ENCODE measurements at places on chromosomes 2 and 18.

- DNase-seq, result no peak
These were observed 2092.7 kb upstream of the PIK3C3 start for GRCh38 chr18:39862341-39862740.

DNA sequence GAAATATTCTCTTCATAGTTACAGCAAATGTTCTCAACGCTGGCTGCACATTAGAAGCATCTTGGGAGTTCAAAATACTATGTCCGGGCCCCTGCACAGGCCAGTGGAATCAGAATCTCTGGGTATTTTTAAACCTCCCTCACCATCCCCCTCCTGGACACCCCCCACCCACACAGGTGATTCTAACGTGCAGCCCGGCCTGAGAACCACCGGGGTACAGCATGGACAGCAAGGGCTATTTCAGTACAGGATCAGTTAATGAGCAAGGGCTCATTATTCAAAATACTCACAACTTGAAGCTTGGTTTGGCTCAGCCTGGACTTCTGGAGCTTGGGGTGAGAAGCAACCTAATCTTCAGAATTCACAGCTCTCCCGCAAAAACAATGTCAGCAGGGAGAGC is 31.4 kb downstream of the INO80C start:
- DNase-seq, result no peak

GRCh38 chr2:113167115-113167932 is 6.4 kb upstream of the PSD4 start:
- no peak for DNase-seq

DNA sequence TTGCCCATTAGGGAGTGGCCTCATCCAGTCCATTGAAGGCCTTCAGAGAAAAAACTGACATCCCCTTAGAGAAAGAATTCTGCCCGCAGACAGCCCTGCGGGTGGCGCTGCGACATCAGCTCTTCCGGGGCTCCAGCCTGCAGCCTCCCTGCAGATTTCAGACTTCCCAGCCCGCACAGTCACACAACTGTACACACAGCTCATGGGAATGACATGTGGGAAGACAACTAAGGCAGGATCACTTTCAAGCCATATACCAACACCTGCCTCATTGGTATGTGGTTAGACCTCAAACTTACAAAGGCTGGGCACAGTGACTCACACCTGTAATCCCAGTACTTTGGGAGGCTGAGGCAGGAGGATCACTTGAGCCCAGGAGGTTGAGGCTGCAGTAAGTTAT is 24.8 kb upstream of the TUBB6 start:
- no peak for DNase-seq

GRCh38 chr2:240440251-240440650 is 4.8 kb downstream of the GPC1 start:
- DNase-seq, result no peak

DNA sequence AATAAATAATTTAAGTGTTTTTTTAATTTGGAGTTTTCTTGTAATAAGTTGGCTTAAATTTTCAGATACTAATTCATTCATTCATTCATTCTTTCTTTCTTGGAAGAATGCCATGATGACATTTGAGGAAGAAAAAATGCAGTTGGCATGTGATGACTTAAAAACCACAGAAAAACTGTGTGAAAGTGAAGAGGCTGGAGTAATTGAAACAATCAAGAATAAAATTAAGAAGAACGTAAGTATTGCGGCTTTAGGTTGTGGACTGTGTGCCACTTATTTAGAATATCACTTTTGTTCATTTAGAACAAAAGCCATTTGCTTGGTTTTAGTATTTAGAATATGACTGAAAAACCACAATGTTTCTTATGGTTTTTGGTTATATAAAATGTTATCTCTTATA is 51.4 kb downstream of the TTC39C start:
- no peak for DNase-seq

DNA sequence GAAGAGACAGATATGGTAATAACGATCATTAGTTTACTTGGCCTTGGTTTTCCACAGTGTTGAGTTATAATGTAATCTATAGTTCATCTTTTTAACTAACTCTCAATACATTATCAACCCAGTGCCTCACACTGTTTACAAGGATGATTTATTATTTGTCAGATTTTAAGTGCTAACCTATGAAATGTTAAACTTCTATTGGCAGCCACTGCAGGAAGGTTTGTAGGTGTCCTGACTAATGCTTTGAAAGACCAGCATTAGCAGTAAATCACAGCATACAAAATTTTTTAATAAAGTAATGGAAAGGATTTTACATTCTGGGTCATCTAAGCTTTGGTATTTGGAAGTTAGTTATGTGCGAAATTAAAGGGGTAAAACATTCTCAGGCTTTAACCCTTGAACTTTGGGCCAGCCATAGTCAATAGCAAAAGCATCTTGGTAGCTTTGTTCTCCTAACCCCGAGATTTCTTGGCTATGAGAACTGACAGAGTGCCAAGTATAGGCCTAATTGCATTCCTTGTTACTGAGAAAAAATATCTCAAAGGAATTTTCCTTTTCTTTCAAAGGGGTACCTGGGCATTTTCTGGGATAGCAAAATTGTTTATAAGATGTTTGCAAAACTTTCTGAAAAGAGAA is 30.6 kb downstream of the SPATS2L start:
- no peak for DNase-seq

DNA sequence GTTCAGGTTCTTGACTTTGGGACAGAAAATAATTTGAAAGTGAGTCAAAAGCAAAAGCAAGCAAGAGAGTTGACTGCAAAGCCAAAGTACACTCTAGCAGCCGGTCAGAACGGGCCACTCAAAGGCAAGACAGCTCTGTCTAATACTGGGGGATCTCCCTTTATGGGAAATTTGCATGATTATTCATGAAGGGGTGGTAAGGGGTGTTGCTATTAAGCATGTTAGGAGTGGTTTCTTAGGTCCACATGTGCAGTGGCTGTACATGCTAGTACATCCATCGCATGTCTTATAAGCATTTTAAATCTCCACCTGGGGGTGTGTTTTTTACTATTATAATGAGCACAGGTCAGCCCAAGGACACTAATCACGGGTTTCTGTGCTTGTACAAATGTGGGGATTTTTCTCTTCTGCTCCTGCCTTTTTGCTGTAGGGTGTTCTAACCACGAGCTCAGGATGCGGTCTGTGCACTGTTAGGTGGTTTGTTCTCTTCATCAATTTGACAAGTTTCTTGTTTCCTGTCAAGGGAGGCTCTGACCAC is 60.2 kb upstream of the SPP2 start:
- no peak for DNase-seq

- no peak for DNase-seq
These were observed 366.7 kb downstream of the LRRTM4 start for GRCh38 chr2:77155511-77155910.

DNA sequence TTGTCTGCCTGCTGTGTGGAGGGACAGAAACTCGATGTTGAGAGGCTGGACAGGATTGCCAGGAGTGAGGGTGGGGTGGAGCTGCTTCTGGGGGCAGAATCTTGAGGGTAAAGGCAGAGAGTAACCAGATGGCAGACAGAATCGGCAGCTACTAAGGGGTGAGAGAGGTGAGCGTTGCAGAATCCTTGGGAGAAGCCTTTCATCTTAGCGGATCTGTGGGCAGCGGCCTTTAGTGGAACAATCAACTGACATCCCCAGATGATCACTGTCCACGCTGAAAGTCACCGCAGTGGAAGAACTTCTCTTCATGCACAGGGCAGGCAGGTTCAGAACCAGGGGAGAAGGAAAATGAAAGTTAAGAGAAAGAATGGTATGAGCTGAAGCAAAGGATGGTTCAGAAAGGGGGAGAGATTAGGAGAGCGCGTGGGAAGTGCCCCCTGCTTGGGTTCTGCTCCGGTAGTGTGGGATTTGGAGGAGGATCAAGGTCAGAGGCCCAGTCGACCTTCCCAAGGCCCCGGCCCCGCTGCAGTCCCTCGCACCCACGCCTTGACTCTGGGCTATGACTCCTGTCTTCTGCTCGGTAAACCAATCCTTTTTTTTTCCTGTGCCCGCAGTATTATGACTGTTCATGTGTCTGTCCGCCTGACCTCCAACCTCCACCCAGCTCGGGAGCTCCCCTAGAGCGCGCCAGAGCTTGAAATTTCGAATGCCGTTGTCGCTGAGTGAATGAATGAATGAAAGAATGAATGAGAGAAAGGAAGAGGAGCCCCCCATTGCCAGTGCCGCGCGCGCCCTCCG is 584 bp downstream of the BOLA3 start:
- DNase-seq, result no peak

- no peak for DNase-seq
These were observed 23.9 kb upstream of the CRACDL start for GRCh38 chr2:98959810-98960507.

DNA sequence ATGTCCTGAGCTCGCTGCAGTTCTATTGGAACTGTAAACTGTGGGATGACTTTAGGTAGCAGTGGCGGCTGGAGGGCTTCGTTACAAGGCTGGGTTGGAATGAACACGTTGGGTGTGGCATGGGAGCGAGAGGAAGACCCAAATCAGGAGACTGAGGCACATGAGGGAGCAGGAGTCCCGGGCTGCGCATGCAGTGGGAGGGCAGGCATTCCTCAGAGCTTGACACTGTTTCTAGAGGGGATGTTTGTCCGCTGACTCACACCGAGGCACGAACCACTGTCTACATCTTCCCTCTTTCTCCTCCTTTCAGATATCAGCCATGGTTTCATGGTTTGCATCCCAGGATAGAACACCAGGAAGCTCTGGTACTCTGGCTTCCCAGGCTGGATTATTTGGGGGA is 40.6 kb upstream of the LAMA1 start:
- DNase-seq, result no peak

- no peak for DNase-seq
These were observed 237.3 kb downstream of the CALCRL start for GRCh38 chr2:187210726-187211125.

DNA sequence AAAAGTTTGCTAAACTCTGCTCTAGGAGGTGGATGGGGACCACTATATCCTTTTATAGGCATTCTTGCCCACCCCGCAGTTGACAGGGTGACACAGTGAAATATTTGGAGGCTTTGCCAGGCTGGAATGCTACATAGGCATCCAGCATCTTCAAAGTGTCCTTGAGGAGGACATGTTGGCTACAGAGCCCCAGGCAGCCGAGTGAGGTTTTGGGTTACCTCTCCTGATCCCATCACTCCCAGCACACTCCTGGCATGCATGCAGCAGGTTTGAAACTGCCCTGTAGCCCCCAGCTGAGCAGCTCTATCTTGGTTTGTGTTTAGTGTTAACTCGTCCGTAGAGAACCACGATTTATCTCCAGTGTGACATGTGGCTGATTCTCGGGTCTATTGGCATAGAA is 7.3 kb downstream of the FOSL2 start:
- no peak for DNase-seq

DNA sequence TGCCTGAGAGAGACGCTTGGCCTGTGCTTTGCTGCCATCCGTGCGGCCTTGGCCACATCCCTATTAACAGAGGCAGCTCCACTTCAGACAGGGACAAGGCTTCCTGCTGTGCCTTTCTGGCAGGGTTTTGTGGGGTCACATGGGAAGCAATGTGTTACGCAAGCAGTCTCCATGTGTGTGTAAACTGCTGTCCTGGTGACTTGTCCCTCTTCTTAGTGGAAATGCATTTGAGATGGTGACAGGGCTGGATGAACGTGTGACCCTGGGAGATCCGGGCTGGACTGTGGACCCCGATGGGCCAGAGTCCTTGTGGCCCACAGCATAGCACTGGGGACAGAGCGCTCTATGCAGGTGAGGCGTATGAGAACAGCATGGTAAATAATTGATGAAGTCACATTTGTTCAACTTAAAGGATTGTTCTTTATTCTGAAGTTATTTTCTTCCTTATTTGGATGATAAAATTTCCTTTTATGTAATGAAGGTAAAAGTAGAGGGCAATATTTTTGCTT is 23.2 kb downstream of the ASB1 start:
- DNase-seq, result no peak

DNA sequence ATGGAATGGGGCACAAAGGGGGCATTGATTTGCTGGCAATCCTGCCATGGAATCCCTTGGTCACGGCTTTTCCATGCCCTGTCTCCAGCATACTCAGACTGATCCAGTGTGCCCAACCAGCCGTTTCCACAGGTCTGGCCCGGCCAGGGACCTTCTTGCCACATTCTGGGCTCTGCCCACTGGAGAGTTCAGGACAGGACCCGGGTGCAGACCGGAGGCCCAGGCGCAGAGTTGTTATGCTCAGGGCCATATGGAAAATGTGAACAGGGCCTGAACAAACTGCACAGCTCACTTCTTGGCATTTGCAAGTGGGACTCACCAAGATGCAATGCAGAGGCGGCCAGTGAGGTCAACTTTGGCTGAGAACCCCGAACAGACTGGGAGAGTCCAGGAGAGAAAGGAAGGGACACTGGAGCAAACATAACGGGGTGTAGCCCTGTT is 15.6 kb upstream of the ASAP2 start:
- no peak for DNase-seq

- DNase-seq, result no peak
These were observed 2.2 kb downstream of the RNU4ATAC start for GRCh38 chr2:121532894-121533293.

DNA sequence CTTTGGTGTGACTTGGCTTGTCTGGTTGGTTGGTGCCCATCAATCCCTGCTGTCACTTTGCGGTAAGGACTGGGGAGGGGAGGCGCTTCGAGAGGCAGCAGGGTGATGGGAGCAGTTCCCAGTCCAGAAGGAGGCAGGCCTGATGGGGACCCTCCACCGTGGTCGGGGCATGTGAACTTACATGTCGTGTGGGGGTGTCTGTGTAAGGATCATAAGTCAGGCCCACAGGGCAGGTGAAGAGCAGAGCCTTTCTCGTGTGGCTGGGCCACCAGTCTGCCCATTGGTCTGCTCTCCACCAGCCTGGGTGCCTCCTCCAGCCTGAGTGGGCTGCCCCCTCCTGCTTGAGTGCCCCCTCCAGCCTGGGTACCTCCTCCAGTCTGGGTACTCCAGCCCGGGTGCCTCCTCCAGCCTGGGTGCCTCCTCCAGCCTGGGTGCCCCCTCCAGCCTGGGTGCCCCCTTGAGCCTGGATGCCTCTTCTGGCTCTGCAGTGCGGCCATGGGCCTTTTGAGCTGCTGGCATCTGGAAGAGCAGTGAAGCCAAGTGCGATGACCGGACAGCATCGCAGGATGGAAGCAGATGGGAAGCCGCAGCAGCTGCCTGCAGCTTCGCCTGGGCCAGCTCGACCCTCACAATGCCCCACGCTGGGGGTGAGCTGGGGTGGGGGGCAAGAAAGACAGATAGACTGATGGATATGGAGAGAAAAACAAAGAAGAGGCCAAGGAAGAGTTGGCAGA is 25.0 kb downstream of the ATOH8 start:
- DNase-seq, result no peak
